CD4-positive, CD25-positive, alpha-beta regulatory T cell (primary cell): ENCODE measurements at places on chromosomes 5 and 9. TPM values are rescaled to one million over a fixed set of nuclear protein-coding genes. Genes with fewer than 3 reads are reported as not detected.

DNA sequence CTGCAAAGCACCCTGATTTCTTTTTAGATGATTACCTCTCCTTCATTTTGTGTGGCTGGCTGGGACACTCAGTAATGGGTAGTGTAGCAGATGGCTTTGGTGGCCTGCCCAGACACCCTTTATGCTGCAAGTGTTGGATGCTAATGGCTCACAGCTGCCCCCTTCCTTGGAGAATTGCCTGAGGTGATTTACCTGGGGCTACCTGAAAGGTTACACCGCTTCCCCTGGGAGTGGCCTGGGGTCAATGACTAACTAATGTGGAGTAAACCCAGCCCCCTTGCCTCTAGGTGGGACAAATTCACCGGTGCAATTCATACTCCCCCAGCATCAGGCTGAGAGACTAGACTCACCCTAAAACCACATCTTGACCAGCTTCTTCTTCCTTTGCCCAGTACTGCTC, 23.5 kb upstream of the HAND1 start:
- H3K27me3 ChIP-seq: peaks cover 6% of the 10 kb centered on the region
- H3K4me1 ChIP-seq: no peaks in the 10 kb centered on the region
- H3K4me3 ChIP-seq: no peak overlapping the region
- no peaks in the 10 kb centered on the region for H3K36me3 ChIP-seq
- no peak overlapping the region for H3K27ac ChIP-seq

Gene PCDHGA4
- not detected for total RNA-seq

Gene KCNMB1
- total RNA-seq: 0.25 TPM

Gene RORB
- total RNA-seq: not detected

Gene CCDC127
- total RNA-seq: 4.0 TPM

DNA sequence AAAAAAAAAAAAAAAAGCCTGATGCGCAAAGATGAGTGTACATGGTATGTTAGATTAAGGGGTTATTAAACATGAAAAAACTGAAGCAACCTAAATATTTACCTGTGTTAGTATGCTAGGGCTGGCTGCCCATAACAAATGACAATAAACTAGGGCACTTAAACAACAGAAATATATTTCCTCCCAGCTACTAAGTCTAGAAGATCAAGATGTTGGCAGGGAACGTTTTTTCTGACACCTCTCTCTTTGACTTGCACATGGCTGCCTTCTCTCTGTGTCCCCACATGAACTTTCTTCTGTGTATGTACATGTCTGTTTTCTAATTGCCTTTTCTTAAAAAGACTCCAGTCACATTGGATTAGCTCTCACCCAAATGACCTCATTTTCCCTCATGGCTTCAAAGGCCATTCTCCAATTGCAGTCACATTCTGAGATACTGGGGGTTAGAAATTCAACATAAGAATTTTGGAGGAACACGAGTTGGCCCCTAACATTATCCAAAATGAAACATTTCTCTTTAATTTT, 694.5 kb downstream of the CDH9 start:
- H3K4me1 ChIP-seq: no peaks in the 10 kb centered on the region
- H3K27me3 ChIP-seq: no peaks in the 10 kb centered on the region
- no peaks in the 10 kb centered on the region for H3K36me3 ChIP-seq
- no peak overlapping the region for H3K27ac ChIP-seq
- no peak for DNase-seq
